ENCODE measurements at places on chromosomes 11 and 22. TPM values are rescaled to one million over a fixed set of nuclear protein-coding genes. Genes with fewer than 3 reads are reported as not detected.

The MRGPRF gene
- 3.4 TPM for total RNA-seq

The OR51B4 gene
- total RNA-seq = not detected

- DNase-seq = no peak
Measured at GRCh38 chr11:134370526-134371435, 39.0 kb downstream of the GLB1L2 start.

The TRIM48 gene
- not detected for total RNA-seq

DNA sequence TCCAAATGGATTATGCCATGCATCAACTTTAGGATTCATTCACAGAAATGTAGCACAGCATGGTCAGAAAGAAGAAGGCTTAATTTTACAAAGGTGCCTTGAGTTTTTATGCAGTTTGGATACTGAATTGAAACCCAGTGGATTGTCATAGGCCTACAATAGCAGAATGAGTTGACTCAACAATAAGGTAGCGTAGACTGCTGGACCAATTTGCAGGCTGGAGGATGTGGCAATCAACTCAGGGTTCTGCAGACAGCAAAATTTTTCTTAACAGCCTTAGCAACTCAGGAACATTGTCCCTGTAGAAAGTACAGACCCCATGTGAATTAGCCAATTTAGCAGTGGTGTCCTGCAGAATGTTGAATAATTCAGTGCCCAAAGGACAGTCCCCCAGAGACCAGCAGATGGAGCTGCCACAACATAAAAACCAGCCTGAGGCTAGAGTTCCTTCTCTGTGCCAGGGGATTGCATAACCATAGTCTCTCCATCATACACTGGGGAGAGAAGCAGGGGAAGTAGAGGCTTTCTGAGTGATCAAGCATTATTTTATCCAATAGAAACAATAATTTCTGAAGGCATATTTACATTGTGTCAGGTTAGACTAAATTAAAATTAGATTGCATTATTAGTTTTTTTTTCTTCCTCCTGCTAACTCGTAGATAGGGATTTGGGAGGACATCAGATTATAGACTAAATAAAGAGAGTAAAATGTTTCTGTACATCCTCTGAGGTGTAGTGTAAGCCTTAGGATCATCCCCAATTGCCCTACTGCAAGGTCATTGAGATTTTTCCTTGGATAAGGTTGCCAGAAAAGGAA is 20.3 kb upstream of the MRPL17 start:
- no peak for DNase-seq

The OR5M11 gene
- not detected for total RNA-seq

GRCh38 chr11:134032501-134033091 is 36.3 kb upstream of the JAM3 start:
- peak; percentile 38 for DNase-seq
